Central memory CD4-positive, alpha-beta T cell (primary cell): ENCODE measurements at places on chromosomes 11 and 22.

DNA sequence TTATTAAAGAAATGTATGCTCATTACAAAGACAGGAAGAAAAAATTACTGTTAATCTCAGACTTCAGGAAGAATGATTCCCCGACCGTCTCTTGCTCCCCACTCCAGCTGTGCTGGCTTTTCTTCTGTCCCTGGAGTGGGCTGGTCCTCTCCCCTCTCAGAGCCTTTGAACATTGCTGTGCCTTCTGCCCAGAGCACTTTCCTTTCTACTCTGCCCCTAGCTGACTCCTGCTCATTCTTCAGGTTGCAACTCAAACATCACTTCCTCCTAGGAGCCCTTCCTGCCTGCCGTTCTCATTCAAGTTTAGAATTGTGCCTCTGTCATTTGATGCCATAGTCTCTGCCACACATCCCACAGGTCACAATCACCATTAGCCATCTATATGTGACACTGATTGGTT lies 329.5 kb downstream of the MIAT start:
- no peak for DNase-seq

DNA sequence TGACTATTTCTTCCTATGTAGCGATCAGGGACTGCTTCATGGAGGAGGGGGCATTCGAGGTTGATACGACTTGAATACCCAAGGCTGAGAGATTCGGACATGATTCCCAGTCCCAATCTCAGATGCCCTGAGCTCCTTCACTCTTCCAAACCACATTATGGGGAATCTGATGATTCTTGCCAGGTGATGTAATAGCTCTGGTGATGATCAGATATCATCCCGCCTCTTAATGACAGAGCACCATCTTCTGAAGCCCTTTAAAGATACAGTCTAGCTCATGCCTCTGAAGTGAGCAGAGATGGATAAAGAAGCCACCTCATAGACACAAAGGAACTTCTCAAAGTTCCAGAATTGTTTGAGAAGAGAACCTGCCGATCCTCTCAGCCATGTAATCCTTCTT lies 8.9 kb upstream of the CLMP start:
- no peak for DNase-seq

DNA sequence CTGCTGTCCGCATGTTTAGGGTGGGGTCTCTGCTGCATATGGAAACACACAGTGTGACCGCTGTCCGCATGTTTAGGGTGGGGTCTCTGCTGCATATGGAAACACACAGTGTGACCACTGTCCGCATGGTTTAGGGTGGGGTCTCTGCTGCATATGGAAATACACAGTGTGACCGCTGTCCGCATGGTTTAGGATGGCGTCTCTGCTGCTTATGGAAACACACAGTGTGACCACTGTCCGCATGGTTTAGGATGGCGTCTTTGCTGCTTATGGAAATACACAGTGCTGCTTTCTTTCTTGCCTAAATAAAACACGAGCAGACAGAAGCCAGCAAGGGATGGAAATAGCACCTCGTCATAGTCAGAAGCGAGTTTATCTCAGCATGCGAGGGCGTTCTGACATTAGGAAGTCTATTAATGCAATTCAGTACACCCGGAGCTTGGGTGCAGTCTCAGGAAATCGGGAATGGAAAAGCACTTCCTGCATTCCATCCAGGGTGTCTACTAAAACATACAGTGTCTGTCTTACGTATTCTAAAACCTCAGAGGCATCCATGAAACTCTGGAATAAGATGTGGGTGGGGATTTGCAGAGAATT lies 32.6 kb upstream of the TOLLIP start:
- DNase-seq, result no peak

- DNase-seq, result no peak
Measured at GRCh38 chr11:120027546-120028180, 110.2 kb downstream of the TRIM29 start.
